ENCODE measurements at places on chromosomes 4 and X.

DNA sequence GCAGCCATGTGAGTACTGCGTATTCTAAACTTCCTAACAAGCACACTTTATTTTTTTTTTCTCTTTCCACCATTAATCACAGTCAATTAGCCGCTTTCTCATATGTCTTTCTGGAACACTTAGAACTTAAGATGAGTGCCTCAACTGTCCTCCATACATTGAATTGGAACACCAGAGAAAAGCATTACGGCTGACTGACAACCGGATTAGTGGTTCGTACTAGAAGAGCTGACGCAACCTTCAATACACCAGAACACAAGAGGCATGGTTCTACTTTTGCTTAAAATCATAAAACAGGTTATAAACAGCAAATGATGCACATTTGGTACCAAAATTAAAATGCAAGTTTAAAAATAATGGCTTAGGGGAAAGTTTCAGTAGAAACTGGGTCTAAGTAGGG lies 3.3 kb downstream of the TMEM47 start:
- no peak for DNase-seq

- peak; percentile 29 for DNase-seq
Observed at GRCh38 chr4:186249785-186250754, 15.9 kb upstream of the F11 start.

GRCh38 chr4:188246488-188246887 lies 107.2 kb downstream of the TRIML1 start:
- peak; percentile 13 for DNase-seq

DNA sequence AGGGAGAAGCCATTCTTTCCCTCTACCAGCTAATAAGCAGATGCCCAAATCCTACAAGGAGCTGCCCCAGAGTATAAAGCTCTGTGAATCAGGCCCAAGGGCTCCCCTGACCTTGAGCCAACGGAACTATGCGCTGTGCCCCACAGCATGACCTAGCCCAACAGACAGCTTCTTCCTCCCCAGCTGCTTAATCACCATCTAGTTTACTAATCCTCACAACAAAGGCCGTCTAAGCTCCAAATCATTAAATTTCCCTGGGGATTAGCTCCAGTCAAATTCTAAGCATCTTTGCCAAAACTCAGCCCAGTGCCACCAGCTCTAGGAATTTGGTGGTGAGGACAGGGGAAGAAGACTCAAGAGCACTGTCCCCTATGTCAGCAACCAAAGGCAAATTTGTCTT lies 113.1 kb downstream of the SHROOM4 start:
- DNase-seq, result no peak

DNA sequence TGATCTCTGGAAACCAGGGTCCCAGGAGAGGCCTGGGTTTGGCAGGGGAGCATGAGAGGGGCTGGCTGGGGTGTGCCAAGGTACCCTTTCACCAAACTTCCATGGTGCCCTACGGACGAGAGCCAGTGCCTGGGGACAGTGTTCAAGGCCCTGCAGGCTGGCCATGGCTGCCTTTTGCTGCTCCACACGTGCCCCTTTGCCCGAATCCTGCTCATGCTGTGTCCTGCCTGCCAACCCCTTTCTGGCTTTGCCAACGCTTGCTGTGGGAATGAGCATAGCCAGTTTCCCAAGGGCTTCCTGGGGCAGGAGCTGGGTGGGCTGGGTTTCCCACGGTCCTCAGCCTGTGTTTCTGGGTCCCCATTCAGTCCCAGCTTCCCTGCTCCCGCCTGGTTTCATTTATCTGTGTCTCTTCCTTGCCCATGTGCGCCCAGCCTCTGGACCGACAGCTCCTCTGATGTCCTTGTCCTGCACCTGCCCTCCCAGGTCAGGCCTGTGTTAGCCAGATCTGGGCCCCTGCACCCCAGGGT lies 17.3 kb downstream of the CPZ start:
- DNase-seq, result no peak

DNA sequence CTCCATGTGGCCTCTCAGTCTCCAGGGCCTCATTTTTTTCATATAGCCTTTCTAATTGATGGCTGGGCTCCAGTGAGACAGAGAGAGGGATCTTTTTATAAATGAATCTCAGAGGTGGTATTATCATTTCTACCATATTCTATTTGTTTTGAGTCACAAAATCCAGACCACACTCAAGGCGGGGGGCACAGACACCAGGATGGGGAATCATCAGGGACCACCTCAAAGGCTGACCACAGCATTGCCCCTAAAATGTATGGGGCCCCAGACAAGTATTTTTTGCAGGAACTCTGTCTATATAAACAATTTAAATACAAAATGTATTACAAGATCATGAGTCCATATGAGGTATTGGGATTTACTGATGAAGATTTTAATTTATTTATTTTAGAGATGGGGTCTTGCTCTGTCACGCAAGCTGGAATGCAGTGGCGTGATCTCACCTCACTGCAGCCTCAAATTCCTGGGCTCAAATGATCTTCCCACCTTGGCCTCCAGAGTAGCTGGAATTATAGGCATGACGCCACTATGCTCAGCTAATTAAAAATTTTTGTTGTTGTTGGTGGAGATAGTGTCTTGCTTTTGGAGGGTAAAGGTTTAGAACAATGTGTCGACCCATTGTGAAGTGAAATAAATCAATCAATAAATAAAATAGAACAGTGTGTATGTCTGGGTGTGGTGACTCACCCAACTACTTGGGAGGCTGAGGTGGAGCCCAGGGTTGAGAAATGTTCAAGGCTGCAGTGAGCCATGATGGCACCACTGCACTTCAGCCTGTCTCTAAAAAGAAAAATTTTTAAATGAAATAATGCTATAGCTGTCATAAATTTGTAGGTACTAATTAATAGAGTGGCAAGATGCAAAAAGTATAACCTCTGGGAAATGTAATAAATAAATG lies 29.4 kb downstream of the WDR13 start:
- DNase-seq, result no peak

DNA sequence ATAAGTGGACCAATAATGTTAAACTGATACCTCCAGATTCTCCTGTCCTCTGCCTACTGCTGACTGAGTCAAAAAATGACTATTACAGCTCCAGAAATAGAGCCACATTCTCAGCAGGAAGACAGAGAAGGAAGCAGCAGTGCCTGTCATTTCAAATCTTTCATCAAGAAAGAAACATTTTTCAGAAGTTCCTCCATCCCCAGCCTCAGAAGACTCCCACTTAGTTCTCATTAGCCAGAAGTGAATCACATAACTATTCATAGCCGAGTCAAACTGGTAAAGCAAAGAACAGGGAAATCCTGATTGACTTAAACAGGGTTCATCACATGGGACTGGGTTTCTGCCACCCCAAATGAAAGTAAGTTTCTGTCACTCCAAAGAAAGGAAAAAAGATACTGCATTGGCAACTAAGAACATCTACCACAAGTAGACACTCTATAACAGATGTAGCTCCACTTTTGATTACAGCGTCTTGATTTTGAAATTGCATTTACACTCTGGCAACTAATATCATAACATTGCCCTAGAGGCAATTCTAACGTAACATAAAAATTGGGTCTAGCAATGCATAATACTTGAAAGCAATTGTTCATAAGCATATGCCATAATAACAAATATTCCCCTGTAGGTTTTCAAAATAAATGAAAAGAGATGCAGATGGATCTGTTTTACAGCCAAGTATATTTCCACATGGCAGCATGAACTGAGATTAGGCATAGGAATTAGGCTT lies 599.8 kb downstream of the GALNTL6 start:
- no peak for DNase-seq

- DNase-seq, result peak; percentile 41
Observed at GRCh38 chr4:101345596-101346350, 1.6 kb downstream of the PPP3CA start.

DNA sequence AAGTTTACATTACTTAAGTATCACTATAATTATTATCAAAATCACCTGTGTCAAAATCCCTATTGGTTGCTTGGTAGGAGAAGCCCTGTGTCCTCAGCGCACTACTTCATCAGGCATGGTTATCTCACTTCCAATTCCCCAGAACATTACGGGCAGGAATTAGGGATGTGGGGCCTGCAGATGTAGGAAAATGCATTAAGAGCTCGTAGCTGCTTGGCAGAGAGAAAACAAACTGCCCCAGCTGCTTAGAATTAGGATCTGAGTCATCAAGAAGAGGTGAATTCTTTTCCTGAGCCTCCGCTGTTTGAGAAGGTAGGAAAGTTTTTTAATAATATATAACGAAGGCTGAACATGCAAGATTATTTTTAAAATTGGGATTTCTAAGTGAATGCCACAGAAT lies 31.1 kb upstream of the CLNK start:
- DNase-seq, result no peak

All from RWPE1 (cell line).